ENCODE measurements at places on chromosomes 3 and 15.

- no peak for DNase-seq
Observed at GRCh38 chr3:113167825-113168801, 43.2 kb upstream of the BOC start.

DNA sequence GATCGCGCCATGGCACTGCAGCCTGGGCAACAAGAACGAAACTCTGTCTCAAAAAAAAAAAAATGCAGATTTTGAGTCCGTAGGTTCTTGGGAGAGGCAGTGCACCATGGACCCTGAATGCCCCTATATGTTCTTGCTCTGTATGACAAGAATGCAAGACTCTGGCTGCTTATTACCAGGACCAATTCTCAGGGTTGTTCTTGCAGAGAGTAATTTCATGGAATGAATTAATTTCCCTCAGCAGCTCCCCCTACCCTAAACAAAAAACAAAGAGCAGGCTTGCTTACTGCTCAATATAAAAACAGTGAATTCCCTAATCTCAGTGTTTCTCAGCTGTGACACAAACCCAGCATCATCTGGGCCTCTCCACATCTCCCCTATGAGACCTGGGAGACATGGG lies 20.5 kb upstream of the DYNC1LI1 start:
- no peak for DNase-seq

GRCh38 chr3:101300073-101300472 lies 20.3 kb downstream of the IMPG2 start:
- no peak for DNase-seq

- no peak for DNase-seq
Observed at GRCh38 chr3:5054098-5054497, 68.0 kb upstream of the ARL8B start.

DNA sequence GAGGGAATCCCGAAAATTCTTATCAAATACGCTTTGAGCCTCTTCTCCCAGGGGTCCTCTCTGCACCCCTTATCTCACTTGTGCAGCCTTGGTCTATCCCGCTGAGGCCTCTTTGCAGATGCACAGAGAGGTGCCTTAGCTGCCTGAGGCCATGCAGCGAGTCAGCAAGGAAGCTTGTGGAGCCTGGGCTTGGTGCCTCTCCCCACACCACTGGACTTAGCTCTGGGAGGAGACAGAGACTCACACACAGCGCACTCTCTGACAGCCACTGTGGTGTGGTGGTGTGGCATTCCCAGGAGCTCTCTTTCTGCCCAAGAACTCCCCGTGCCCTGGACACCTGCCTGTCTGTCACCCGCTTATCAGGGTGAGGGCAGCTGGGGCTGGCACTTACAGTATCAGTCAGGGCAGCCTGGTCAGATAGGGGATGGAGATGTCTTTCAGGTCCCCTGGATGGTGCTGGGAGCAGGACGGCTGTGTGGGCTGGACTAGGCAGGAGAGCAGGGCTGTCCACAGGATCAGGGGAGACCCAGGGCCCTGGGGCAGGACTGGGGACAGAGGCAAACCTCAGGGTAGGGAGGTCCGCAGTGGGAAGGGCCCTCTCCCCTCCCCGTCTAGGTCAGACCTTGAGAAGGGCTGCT lies 10.2 kb upstream of the LINGO1 start:
- no peak for DNase-seq

- DNase-seq, result no peak
Observed at GRCh38 chr3:143187111-143187510, 67.5 kb downstream of the CHST2 start.

DNA sequence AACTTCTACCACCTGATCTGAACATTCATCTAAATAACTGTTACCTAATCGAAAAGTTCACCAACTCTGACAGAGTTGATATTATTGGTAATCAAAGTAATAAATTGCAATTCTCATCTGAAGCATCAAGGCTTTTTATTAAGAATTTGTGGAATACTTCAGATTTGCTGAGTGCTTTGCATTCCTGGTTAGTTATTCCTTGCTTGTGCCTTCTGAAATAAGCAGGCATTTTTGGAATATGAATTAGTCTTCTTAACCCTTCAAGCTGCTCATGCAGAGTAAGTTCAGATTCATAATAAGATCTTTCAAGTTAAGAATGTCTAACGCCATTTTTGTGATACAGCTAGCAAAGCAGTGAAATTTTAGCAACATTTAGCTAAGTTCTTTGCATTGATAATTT lies 188.5 kb downstream of the ALCAM start:
- no peak for DNase-seq

DNA sequence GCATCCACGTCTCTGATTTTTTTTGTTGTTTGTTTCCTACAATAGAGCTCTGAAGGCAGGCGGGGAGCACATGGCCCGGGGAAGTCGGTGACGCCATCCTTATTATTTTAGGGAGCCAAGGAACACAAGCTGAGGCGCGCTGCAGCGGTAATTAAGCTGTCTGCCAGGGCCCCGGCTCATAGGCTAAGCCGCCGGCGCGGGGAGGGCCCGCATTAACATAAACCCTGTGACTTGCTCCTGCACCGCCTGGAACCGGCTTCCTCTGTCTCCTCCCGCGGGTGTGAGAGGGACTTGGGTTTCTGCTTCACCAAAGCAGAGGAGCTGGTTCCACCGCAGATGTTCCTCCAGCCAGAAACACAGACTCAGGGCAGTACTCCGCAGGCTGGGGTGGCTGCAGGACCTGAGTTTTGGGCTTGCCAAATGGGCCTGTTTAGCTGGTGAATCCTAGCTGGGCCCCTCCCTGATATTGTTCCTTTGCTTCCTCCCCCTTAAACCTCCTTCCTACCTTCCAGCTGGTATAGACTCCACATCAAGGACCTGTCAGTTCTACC lies 25.3 kb downstream of the ANP32A start:
- DNase-seq, result peak; percentile 26

DNA sequence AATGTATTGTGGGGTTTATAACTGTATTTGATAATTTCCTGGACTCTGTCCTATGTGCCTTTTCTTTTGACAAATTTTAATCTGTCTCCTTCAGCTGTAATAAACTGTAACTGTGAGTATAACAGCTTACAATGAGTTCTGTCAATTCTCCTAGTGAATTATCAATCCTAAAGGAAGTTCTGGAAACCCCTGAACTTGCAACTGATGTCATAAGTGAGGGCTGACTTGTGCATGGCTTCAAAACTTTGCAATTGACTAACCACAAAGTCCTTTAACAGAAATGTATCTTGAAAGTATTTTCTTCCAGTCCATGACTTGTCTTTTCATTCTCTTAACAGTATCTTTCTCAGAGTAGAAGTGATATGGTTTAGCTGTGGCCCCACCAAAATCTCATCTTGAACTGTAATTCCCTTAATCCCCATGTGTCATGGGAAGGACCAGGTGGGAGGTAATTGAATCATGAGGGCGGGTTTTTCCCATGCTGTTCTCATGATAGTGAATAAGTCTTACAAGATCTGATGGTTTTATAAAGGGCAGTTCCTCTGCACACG lies 108.3 kb downstream of the TFDP2 start:
- no peak for DNase-seq

DNA sequence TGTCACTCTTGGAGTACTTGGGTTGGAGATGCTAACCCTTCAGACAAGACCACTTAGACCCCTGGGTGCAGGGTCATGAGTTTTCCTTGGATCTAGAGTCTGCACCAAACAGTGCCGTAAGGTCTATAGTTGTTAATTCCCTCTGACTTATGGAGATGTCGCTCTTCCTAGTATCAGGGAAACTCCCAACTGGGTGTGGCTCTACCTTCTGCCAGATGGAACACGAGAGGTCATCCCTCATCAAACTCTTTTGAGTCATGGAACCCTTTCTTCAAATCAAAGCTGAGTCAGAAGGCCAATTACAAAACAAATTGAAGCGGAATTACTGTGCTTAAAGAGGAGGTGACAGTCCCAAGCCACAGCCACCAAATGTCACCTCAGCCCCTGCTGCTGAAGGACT lies 514.9 kb upstream of the PROK2 start:
- DNase-seq, result no peak

DNA sequence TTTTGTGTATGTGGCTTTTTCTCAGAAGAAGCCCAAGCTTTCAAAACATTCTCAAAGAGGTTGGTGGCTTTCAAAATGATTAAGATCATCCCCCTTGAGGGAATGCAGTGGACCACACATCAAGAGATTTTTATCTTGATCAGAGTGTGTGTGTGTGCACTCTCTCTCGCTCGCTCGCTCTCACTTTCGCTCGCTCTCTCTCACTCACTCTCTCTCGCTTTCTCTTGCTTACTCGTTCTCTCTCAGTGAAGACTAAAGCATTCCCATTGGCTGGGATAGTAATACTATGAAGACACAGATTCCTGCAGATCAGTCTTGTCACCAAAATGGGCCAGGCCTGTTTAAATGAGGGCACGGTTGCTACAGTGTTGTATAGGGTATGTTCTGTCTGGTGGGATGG lies 365.7 kb downstream of the EDEM1 start:
- no peak for DNase-seq

- no peak for DNase-seq
Observed at GRCh38 chr3:48405971-48406370, 23.9 kb downstream of the PLXNB1 start.

DNA sequence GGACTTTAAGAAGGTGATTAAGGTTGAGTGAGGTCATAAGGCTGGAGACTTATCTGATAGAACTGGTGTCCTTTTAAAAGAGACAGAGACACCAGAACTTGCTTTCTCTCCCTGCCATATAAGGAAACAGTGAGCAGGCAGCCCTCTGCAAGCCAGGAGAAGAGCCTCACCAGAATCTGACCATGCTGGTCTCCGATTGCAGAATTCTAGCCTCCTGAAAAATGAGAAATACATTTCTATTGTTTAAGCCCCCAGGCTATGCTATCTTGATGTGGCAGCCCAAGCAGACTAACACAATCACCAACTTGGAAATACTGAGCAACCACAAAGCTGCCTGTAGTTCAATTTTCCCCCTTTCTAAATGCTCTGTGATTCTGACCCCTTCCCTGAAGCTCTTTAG lies 161.4 kb upstream of the RARB start:
- DNase-seq, result no peak

- no peak for DNase-seq
Observed at GRCh38 chr15:79948095-79948695, 22.8 kb downstream of the BCL2A1 start.

GRCh38 chr3:24650839-24651238 lies 156.2 kb upstream of the THRB start:
- DNase-seq, result no peak

GRCh38 chr3:46978985-46979944 lies at the start of gene NBEAL2:
Gene NBEAL2, plus strand, starts transcription at chr3:46979666. Its CDS starts 196 bp downstream, at chr3:46979862.
- no peak for DNase-seq

DNA sequence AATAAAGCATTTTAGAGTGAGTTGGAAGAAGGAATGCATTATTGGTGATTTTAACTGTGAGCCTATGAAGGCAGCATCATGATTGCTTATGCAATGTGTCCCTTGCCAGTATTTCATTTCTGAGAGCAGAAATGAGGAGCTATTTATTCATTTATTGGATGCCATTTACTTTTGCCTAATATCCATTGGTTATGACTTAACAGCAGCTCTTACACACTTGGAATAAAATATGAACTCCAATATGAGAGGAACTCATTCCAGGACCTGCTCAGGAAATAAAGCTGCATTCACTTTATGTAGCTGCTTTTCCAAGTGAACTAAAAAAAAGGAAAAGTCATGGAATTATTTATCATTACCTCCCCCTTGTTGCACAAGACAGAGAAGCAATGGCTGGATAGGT lies 280.1 kb downstream of the LRTM1 start:
- DNase-seq, result no peak
